ENCODE measurements at places on chromosomes 16 and 17. TPM values are rescaled to one million over a fixed set of nuclear protein-coding genes. Genes with fewer than 3 reads are reported as not detected.

DNA sequence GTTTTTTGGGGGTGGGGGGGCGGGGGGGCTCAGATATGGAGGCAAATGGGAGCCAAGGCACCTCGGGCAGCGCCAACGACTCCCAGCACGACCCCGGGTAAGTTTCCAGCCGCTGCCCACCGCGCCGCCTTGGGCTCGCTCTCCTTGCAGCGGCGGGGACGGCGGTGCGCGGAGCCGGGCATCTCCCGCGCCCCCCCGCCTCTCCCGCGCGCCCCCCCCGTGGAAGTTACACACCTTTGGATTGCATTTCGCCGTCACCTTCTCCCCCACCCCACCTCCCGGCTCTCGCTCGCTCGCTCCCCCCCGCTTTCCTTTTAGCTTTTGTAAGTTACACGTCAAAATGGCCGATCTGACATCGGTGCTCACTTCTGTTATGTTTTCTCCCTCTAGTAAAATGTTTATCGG, 387 bp downstream of the MSI2 start:
- DNase-seq, result no peak
- peak overlapping the region; percentile 63 for H3K27ac ChIP-seq
- peak overlapping the region; percentile 79 for H3K4me3 ChIP-seq
- H3K27me3 ChIP-seq, result no peaks in the 10 kb centered on the region

CDH11 gene
- total RNA-seq, result not detected

DNA sequence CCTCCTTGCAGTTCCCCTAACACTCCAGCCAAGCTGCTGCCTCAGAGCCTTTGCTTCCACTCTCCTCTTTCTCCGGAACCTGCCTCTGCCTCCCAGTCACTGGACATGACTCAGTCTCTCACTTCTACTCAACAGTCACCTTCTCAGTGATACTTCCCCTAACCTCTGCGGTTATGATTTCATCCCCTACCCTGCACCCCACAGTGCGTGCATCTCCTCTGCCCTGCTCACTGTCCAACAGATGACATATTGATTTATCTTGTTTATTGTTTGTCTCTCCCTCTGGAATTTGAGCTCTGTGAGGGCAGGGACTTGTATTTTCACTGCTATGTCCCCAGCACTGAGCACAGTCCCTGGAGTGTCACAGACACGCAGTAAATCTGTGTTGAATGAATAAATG, 100.7 kb downstream of the CYLD start:
- no peak overlapping the region for H3K27ac ChIP-seq
- H3K27me3 ChIP-seq, result no peaks in the 10 kb centered on the region
- no peaks in the 10 kb centered on the region for H3K36me3 ChIP-seq
- no peak for DNase-seq

DNA sequence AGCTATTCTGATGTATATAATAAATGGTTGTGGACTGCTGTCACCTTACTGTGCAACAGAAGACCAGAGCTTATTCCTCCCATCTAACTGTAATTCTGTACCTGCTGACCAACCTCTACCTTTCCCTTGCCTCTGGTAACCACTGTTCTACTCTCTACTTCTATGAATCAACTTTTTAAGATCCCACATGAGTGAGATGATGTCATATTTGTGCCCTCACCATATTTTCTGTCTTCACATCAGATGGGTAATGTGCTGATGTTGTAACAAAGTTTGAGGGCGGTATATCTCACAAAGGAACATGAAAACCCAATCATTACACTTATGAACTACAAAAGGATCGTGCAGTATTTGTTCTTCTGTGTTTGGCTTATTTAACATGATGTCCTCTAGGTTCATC, 16.8 kb downstream of the BRD7 start:
- H3K27me3 ChIP-seq, result no peaks in the 10 kb centered on the region
- no peak for DNase-seq
- H3K27ac ChIP-seq, result no peak overlapping the region
- H3K4me1 ChIP-seq, result no peaks in the 10 kb centered on the region
- H3K4me3 ChIP-seq, result no peak overlapping the region

DNA sequence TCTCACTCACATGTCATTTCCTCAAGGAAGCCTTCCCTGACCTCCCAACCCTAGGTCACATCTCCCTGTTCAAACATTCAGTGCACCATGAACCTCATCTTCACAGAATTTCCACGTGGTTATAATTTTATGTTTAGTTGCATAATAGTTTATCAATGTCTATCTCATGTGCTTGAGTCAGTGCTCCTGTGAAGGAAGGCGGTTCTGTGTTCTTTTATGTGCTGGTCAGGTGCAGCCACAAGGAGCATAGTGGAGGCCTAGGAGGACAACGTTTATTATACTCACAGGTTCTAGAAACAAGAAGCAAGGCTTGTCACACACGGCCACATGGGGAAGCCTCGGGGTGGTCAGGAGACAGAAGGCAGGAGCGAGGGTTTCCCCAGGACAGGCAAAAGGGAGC, 34.5 kb upstream of the SCNN1B start:
- H3K27me3 ChIP-seq, result no peaks in the 10 kb centered on the region
- DNase-seq, result no peak
- no peak overlapping the region for H3K27ac ChIP-seq
- no peaks in the 10 kb centered on the region for H3K36me3 ChIP-seq
- H3K4me3 ChIP-seq, result no peak overlapping the region

- H3K4me3 ChIP-seq, result no peak overlapping the region
- no peak overlapping the region for H3K27ac ChIP-seq
- peaks cover 29% of the 10 kb centered on the region for H3K36me3 ChIP-seq
These were observed 31.8 kb downstream of the ZNF750 start for GRCh38 chr17:82808006-82808405.

ASGR1 gene
- total RNA-seq, result 156 TPM

CFAP97D1 gene
- total RNA-seq, result 0.02 TPM

DNA sequence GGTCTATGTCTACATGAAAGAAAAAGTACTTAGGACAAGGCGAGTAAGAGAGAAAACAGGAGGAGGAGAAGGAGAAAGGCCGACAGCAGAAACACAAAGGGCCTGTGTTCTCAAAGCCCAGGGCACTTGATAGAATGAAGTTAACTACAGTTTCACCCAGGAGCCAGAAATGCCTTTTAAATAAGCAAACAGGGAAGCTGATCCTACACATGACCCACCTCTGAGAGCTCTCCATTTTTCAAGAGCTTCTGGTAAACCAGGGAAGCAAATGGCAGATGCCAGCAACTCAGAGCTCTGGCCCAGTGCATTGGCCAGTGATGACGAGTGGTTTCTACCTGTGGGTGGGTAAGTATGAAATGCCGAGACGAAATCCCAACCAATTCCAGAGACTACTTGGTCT, 163.4 kb downstream of the ZFHX3 start:
- peak overlapping the region; percentile 13 for H3K27ac ChIP-seq
- no peaks in the 10 kb centered on the region for H3K27me3 ChIP-seq
- peaks cover 47% of the 10 kb centered on the region for H3K4me1 ChIP-seq
- DNase-seq, result peak; percentile 75

KRTAP1-1 gene
- total RNA-seq, result not detected

GRCh38 chr17:49596613-49597244, 21.1 kb downstream of the NXPH3 start:
- H3K36me3 ChIP-seq, result peaks cover 27% of the 10 kb centered on the region
- H3K27me3 ChIP-seq, result no peaks in the 10 kb centered on the region
- DNase-seq, result peak; percentile 81

DNA sequence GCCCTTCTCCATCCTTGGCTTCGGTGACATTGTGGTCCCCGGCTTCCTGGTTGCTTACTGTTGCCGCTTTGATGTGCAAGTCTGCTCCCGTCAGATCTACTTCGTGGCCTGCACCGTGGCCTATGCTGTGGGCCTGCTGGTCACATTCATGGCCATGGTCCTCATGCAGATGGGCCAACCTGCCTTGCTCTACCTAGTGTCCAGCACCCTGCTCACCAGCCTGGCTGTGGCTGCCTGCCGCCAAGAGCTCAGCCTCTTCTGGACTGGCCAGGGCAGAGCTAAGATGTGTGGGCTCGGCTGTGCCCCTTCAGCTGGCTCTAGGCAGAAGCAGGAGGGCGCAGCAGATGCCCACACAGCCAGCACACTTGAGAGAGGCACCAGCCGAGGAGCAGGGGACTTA, 1.5 kb downstream of the SPPL2C start:
- H3K27ac ChIP-seq, result no peak overlapping the region
- H3K27me3 ChIP-seq, result peaks cover 19% of the 10 kb centered on the region
- H3K4me1 ChIP-seq, result no peaks in the 10 kb centered on the region
- H3K36me3 ChIP-seq, result no peaks in the 10 kb centered on the region
- DNase-seq, result no peak

DNA sequence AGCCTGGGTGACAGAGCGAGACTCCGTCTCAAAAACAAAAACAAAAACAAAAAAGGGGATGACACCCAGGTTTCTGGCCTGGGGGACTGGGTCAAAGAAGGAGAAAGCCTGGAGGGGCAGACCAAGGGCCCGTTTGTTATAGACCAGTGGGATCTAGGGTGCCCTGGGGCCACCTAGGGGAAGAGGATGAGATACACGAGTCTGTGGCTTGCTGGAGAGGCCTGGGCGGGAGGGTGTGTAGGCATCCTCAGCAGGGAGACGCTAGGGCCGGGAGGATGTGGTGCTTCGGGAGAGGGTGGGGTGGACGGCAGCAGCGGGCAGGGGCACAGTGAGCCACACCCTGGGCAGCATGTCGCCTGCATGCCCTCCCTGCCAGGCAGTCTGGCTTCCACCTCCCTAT, 17.1 kb upstream of the CRK start:
- H3K36me3 ChIP-seq, result peaks cover 14% of the 10 kb centered on the region
- no peak overlapping the region for H3K27ac ChIP-seq
- H3K4me1 ChIP-seq, result peaks cover 13% of the 10 kb centered on the region
- no peaks in the 10 kb centered on the region for H3K27me3 ChIP-seq

CNGB1 gene
- 0.02 TPM for total RNA-seq

DNAH17 gene
- 0.86 TPM for total RNA-seq

- H3K27ac ChIP-seq, result no peak overlapping the region
- H3K27me3 ChIP-seq, result no peaks in the 10 kb centered on the region
- H3K36me3 ChIP-seq, result no peaks in the 10 kb centered on the region
- H3K4me3 ChIP-seq, result no peak overlapping the region
These were observed 127.5 kb downstream of the HS3ST3A1 start for GRCh38 chr17:13474073-13474800.

DNA sequence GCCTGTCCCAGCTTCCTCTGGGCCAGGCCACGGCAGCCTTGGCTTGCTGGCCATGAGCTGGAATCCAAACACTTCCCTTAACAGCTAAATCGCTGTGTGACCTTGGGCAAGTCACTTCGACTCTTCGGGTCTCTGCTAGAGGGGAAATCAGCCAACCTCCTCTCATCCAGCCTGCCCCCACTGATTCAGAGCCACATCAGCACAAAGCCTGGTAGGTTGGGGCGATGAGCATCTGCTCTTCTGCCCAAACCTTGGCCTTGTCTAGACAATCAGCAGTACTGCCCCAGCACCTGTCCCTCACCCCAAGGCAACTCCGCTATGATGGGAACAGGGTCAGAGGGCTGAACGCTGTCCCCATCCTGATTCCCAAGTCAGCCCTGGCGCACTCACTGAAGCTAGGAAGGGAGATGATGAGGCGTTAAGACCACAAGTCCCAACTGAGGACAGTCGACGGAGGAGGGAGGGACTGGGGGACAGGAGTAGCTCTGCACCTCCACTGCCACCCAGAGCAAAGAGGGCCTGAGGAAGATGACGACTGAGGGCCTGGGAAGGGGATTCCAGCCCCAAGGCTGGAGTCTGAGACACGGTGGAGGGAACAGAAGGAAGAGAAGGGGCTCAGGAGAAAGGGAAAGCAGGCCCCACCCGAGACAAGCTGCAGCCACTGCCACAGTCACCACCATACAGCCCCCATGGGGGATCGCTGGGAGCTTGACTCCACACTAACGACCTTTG, 1.3 kb downstream of the CLUH start:
- H3K27me3 ChIP-seq, result no peaks in the 10 kb centered on the region
- H3K4me1 ChIP-seq, result peaks cover 65% of the 10 kb centered on the region
- no peaks in the 10 kb centered on the region for H3K36me3 ChIP-seq
- no peak for DNase-seq
- peak overlapping the region; percentile 87 for H3K27ac ChIP-seq
- peak overlapping the region; percentile 82 for H3K4me3 ChIP-seq

GRCh38 chr16:28264656-28265055, 27.7 kb upstream of the SBK1 start:
- 0 out of 2 replicates have a peak, but pooled peaks cover 6% of the 10 kb centered on the region for H3K4me1 ChIP-seq
- H3K36me3 ChIP-seq, result no peaks in the 10 kb centered on the region
- H3K4me3 ChIP-seq, result peak overlapping the region; percentile 22
- DNase-seq, result no peak

- peaks cover 81% of the 10 kb centered on the region for H3K36me3 ChIP-seq
- H3K4me1 ChIP-seq, result no peaks in the 10 kb centered on the region
- H3K4me3 ChIP-seq, result no peak overlapping the region
- DNase-seq, result no peak
- H3K27ac ChIP-seq, result no peak overlapping the region
- no peaks in the 10 kb centered on the region for H3K27me3 ChIP-seq
These were observed 16.8 kb upstream of the COG7 start for GRCh38 chr16:23469814-23470213.

GPR179 gene
- total RNA-seq, result 0.07 TPM

GAN gene
- total RNA-seq, result 11.0 TPM

GRCh38 chr17:59406808-59407381, 75.4 kb downstream of the YPEL2 start:
- no peak overlapping the region for H3K27ac ChIP-seq
- H3K27me3 ChIP-seq, result no peaks in the 10 kb centered on the region
- DNase-seq, result peak; percentile 20
- no peak overlapping the region for H3K4me3 ChIP-seq
- no peaks in the 10 kb centered on the region for H3K36me3 ChIP-seq

HSD17B1 gene
- 0.93 TPM for total RNA-seq

GRCh38 chr16:15676506-15676905, 26.5 kb downstream of the NDE1 start:
- H3K27me3 ChIP-seq, result no peaks in the 10 kb centered on the region
- H3K4me3 ChIP-seq, result no peak overlapping the region
- H3K4me1 ChIP-seq, result peaks cover 36% of the 10 kb centered on the region
- H3K27ac ChIP-seq, result no peak overlapping the region

TLK2 gene
- total RNA-seq, result 58.7 TPM

GRCh38 chr16:12390644-12391043, 413.0 kb downstream of the CPPED1 start:
- no peak for DNase-seq
- H3K27me3 ChIP-seq, result no peaks in the 10 kb centered on the region
- H3K36me3 ChIP-seq, result no peaks in the 10 kb centered on the region
- no peak overlapping the region for H3K27ac ChIP-seq
- no peak overlapping the region for H3K4me3 ChIP-seq
